Tongue (tissue), 3 donors: ENCODE measurements at places on chromosomes 13 and 19. TPM values are rescaled to one million over a fixed set of nuclear protein-coding genes. Genes with fewer than 3 reads are reported as not detected.

DNA sequence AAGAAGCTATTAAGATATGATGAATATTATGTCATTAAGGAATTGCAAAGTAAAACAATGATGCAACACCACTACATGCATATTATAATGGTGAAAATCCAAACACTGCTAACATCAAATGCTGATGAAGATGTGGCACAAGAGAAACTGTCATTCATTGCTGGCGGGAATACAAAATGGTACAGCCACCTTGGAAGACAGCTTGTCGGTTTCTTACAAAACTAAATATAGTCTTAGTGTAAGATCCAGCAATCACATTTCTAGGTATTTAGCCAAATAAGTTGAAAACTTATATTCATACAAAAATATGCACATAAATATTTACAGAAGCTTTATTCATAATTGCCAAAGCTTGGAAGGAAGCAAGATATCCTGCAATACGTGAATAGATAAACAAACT, 114.9 kb upstream of the EDNRB start:
- DNase-seq, result no peak

GRCh38 chr13:111123221-111123620, 8.1 kb downstream of the ARHGEF7 start:
- no peak for DNase-seq

The IGFL3 gene
- total RNA-seq, result not detected

DNA sequence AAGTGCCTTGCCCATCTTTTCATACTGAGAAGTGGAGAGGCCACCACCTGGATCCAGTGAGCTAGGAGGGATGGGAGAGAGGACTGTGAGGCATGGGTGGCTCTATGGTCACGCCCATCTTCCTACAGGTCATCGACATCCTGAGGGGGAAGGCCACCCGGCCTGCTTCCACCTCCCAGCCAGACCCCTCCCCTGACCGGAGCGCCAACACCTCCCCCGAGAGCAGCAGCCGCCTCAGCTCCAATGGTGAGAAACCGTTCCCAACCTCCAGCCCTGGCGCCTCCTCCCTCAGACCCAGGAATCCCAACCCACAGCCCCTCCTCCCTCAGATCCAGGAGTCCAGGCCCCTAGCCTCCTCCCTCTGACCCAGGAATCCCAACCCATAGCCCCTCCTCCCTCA, 10.1 kb downstream of the BCL3 start:
- DNase-seq, result no peak

The FUT3 gene
- total RNA-seq, result 10.8 TPM

GRCh38 chr19:4583961-4584669, 24.6 kb upstream of the SEMA6B start:
- DNase-seq, result peak; percentile 62

The ADM5 gene
- total RNA-seq, result 0.92 TPM

The IRGC gene
- total RNA-seq, result not detected

DNA sequence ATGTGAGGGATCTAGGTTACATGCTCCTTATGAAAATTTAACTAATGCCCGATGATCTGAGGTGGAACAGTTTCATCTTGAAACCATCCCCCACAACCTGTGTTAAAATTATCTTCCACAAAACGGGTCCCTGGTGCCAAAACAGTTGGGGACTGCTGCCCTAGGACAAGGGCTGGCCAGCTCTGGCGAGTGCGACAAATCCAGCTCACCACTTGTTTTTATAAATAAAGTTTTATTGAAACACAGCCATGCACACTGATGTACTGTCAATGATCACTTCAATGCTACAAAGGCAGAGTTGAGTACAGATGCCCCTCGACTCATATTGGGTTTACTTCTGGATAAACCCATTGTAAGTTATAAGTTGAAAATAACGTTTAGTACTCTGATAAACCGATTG, 235.3 kb downstream of the ATP8A2 start:
- DNase-seq, result no peak

The KLF5 gene
- 49.3 TPM for total RNA-seq

DNA sequence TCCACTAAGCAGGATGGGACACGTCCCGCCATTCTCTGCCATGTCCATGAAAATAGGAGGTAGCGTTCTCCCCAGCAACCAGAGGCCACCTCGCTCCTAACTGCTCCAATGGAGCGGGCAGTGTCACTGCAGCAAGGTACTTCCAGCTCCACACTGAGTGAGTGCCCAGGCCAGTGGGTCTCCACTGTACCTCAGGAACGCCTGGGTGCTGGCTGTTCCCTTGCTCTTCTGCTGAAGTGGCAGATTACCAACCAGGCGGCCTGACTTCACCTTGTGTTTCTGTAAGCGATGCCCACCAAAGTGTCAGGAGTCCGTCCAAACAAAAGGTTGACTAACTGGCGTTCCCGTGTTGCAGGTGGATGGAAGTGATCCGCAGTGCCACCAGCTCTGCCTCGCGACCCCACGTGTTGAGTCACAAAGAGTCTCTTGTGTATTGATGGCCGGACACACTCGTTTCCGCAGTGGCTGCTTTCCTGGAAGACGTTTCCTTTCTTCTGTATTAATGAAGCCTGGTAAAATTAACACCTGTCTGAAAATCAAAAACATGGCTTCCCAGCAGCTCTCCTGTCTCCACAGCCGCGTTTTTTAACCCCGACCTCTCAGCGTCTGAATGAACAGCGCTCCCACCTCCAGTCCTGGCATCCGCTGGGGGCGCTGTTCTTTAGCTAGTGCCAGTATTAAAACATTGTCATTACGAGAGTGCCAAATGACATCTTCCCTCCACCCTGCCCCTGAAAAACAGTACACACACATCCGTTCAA, 128.8 kb downstream of the STK24 start:
- peak; percentile 73 for DNase-seq

DNA sequence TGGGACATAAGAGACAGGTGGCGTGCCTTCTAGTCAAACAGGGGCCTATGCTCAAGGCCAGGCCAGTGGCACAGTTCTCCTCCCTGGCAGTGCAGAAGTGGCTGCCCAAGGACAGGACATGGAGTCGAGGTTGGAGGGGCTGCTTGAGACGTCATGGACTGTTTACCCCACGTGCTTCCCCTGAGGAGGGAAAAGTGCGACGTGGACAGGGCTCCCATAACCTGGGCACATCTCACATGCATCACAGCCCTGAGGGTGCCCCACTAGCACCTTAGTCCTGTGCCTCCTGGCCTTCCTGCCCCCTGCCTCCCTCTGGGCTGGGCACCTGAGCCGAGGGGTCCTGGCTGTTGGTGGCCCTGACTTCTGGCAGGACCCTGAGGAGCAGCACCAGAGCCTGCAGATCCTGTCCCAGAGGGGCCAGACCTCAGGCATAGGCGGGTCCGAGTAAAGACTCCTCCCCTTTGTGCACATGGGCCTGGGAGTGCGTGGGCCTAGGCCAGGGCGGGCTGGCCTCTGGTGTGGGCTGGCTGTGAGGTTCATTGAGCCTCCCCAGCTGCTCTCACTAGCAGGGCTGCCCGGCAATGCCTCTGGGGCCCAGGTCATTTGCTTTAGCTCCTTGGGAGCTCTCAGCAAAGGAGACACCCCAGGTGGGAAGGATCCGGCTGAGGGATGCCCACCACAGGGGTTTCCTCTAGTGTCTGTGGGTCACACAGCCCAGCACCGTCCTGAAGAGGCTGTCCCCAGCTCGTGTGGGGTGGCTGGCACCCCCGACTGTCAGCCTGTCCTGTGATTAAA, 65.7 kb downstream of the CEBPG start:
- DNase-seq, result no peak
